Activated CD4-positive, alpha-beta memory T cell treated with anti-CD3 and anti-CD28 coated beads for 36 hours (primary cell): ENCODE measurements at places on chromosomes 11 and 22. TPM values are rescaled to one million over a fixed set of nuclear protein-coding genes. Genes with fewer than 3 reads are reported as not detected.

GRCh38 chr11:57269571-57270021 lies 32.5 kb upstream of the APLNR start:
- no peak for DNase-seq
- no peak overlapping the region for H3K27ac ChIP-seq
- no peaks in the 10 kb centered on the region for H3K36me3 ChIP-seq
- peaks cover 7% of the 10 kb centered on the region for H3K27me3 ChIP-seq

DNA sequence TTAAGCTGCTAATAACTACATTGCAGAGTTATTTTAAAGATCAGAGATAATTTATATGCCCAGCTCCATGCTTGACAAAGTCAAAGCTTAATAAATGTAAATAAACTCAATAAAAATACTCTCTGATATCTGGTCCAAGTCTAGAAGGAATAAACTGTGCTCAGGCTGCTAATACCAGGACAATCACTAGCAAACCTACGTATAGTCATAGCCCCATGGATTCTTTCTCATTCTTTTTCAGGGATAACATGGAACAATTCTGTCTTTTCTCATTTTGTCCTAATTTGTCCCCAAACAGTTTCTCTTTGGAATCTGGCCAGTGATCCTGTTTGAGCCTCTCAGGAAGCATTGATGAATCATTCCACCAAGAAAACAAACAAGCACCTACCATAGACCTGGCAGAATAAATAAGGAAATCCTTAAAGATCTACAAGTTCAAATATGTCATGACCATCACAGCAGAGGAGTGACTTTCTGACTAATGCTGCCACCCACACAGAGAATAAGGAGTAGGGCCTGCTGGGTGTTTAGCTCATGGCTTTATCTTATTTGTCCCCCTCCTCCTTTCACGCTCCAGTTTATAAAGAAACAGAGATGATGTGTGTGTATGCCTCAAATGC lies 14.1 kb upstream of the B3GNT6 start:
- H3K27ac ChIP-seq, result no peak overlapping the region
- no peak overlapping the region for H3K4me3 ChIP-seq
- peaks cover 9% of the 10 kb centered on the region for H3K4me1 ChIP-seq
- H3K36me3 ChIP-seq, result peaks cover 9% of the 10 kb centered on the region
- H3K27me3 ChIP-seq, result no peaks in the 10 kb centered on the region

DNA sequence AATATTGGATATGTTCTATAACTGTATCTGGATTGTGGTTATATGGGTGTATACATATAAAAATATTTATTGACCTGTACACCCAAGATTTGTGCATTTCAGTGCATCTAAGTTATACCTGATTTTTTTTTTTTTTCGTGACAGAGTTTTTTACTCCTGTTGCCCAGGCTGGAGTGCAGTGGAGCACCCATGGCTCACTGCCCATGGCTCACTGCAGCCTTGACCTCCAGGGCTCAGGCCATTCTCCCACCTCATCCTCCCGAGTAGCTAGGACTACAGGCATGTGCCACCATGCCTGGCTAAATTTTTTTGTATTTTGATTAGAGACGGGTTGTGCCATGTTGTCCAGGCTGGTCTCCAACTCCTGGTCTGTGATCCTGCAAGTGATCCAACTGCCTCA lies 24.3 kb downstream of the ATG13 start:
- H3K27ac ChIP-seq, result no peak overlapping the region
- H3K27me3 ChIP-seq, result no peaks in the 10 kb centered on the region
- H3K36me3 ChIP-seq, result peaks cover 20% of the 10 kb centered on the region
- no peak overlapping the region for H3K4me3 ChIP-seq
- DNase-seq, result no peak

- peaks cover 32% of the 10 kb centered on the region for H3K27me3 ChIP-seq
- H3K36me3 ChIP-seq, result no peaks in the 10 kb centered on the region
- H3K4me3 ChIP-seq, result no peak overlapping the region
- no peak for DNase-seq
- H3K27ac ChIP-seq, result no peak overlapping the region
Observed at GRCh38 chr22:26382782-26383181, 46.3 kb upstream of the ASPHD2 start.

GRCh38 chr11:109349276-109350080 lies 72.5 kb upstream of the C11orf87 start:
- H3K4me1 ChIP-seq, result no peaks in the 10 kb centered on the region
- H3K27ac ChIP-seq, result no peak overlapping the region
- H3K4me3 ChIP-seq, result no peak overlapping the region
- H3K27me3 ChIP-seq, result no peaks in the 10 kb centered on the region
- no peaks in the 10 kb centered on the region for H3K36me3 ChIP-seq

The CLDN5 gene
- 0.17 TPM for total RNA-seq

DNA sequence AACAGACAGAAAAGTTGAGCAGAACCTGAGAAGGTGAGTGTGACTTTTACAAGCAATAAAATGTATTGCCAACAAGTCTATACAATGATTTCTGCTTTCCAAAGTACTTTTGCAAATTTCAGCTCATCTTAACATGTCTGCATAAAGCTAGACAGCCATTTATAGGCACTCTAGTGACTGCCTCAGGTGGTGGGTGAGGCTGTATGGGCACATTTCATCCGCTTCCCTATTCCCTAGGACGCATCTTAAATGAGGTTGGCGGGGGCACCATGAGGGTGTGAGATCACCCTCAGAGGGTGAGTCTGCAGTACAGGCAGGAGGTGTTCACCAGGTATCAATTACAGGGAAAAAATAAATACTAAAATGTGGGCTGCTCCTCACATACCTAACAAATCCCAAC lies 110.1 kb downstream of the ETS1 start:
- DNase-seq, result no peak
- H3K4me3 ChIP-seq, result peak overlapping the region; percentile 66
- H3K36me3 ChIP-seq, result peaks cover 96% of the 10 kb centered on the region
- peak overlapping the region; percentile 99 for H3K27ac ChIP-seq
- H3K27me3 ChIP-seq, result no peaks in the 10 kb centered on the region

DNA sequence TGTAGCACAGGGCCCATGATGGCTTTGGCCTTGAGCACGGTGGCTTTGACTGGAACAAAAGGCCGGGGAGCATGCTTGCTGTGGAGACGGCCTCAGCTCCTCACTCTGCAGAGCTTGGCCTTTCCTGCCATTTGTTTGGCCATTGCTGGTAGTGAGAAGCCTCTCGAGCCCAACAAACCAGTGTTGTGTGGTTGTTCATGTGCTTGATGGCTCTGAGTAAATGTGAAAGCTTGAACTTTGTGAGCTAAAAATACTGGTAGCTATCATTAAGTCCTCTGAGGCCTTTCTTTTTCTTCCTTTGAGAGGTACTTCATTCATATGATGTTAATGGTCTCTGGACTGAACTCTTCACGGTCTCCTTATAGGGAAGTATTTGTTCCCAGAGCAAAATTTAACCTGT lies 39.6 kb downstream of the NAT10 start:
- H3K4me1 ChIP-seq, result no peaks in the 10 kb centered on the region
- no peak overlapping the region for H3K27ac ChIP-seq
- H3K4me3 ChIP-seq, result no peak overlapping the region
- DNase-seq, result no peak

GRCh38 chr11:101574886-101575285 lies 8.9 kb downstream of the TRPC6 start:
- no peaks in the 10 kb centered on the region for H3K36me3 ChIP-seq
- H3K27ac ChIP-seq, result no peak overlapping the region
- no peak for DNase-seq
- no peak overlapping the region for H3K4me3 ChIP-seq
- H3K4me1 ChIP-seq, result no peaks in the 10 kb centered on the region
- no peaks in the 10 kb centered on the region for H3K27me3 ChIP-seq

- no peak overlapping the region for H3K27ac ChIP-seq
- no peaks in the 10 kb centered on the region for H3K27me3 ChIP-seq
- H3K4me3 ChIP-seq, result no peak overlapping the region
- peaks cover 12% of the 10 kb centered on the region for H3K4me1 ChIP-seq
- peaks cover 16% of the 10 kb centered on the region for H3K36me3 ChIP-seq
- no peak for DNase-seq
Observed at GRCh38 chr22:30923168-30923900, 45.2 kb downstream of the MORC2 start.

- H3K4me1 ChIP-seq, result peaks cover 32% of the 10 kb centered on the region
- H3K36me3 ChIP-seq, result peaks cover 31% of the 10 kb centered on the region
- DNase-seq, result no peak
- no peak overlapping the region for H3K27ac ChIP-seq
- no peaks in the 10 kb centered on the region for H3K27me3 ChIP-seq
Observed at GRCh38 chr22:46824344-46824909, 62.0 kb downstream of the TBC1D22A start.

GRCh38 chr22:23833911-23834317 lies 4.9 kb downstream of the DERL3 start:
- no peak for DNase-seq
- H3K27ac ChIP-seq, result no peak overlapping the region
- no peak overlapping the region for H3K4me3 ChIP-seq
- H3K27me3 ChIP-seq, result no peaks in the 10 kb centered on the region
- peaks cover 14% of the 10 kb centered on the region for H3K4me1 ChIP-seq
- peaks cover 8% of the 10 kb centered on the region for H3K36me3 ChIP-seq

The NFAM1 gene
- 0.24 TPM for total RNA-seq

The GRAP2 gene
- 37.7 TPM for total RNA-seq

The SLC37A2 gene
- 0.93 TPM for total RNA-seq

The CCDC89 gene
- total RNA-seq, result not detected

GRCh38 chr11:88275636-88276035 lies 61.9 kb downstream of the CTSC start:
- no peak overlapping the region for H3K27ac ChIP-seq
- H3K4me1 ChIP-seq, result no peaks in the 10 kb centered on the region
- H3K4me3 ChIP-seq, result no peak overlapping the region
- H3K36me3 ChIP-seq, result peaks cover 4% of the 10 kb centered on the region

The RHBDD3 gene
- 21.1 TPM for total RNA-seq

GRCh38 chr11:4830909-4831308 lies 9.8 kb downstream of the OR51F2 start:
- DNase-seq, result no peak
- no peak overlapping the region for H3K4me3 ChIP-seq
- peaks cover 2% of the 10 kb centered on the region for H3K27me3 ChIP-seq
- H3K4me1 ChIP-seq, result no peaks in the 10 kb centered on the region

- no peak overlapping the region for H3K4me3 ChIP-seq
- H3K27ac ChIP-seq, result no peak overlapping the region
- peaks cover 14% of the 10 kb centered on the region for H3K27me3 ChIP-seq
- DNase-seq, result no peak
Observed at GRCh38 chr22:46500201-46500600, 37.2 kb downstream of the CELSR1 start.

GRCh38 chr11:43852057-43852636 lies 28.5 kb upstream of the ALKBH3 start:
- no peak overlapping the region for H3K4me3 ChIP-seq
- no peaks in the 10 kb centered on the region for H3K4me1 ChIP-seq
- peaks cover 2% of the 10 kb centered on the region for H3K36me3 ChIP-seq
- no peaks in the 10 kb centered on the region for H3K27me3 ChIP-seq
- H3K27ac ChIP-seq, result no peak overlapping the region

DNA sequence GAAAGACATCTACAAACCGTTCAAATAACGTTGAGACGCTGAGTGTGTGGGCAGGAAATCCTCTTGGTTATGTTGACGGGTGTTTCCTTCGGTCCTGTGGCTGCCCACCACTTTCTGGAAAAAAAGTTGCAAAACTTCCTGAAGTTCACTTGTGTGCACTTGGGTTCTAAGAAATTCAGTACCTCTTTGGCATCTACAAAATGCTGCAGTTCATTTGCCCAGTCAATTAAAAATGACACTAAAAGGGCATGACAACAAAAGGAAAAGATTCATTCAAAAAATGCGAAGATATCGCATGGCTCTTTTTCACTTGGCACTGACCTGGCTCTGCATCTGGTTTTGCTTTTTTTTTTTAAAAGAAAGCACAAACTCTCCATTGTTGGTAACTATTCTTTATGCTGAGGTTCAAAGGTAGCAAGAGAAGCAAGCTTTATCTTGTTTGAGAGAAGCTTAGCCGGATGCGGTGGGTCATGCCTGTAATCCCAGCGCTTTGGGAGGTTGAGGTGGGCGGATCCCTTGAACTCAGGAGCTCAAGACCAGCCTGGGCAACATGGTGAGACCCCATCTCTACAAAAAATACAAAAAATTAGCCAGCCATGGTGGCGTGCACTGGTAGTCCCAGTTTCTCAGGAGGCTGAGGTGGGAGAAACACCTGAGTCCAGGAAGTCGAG lies 10.6 kb upstream of the XBP1 start:
- H3K36me3 ChIP-seq, result peaks cover 34% of the 10 kb centered on the region
- H3K4me1 ChIP-seq, result peaks cover 65% of the 10 kb centered on the region
- H3K27me3 ChIP-seq, result no peaks in the 10 kb centered on the region
- H3K27ac ChIP-seq, result peak overlapping the region; percentile 84
- DNase-seq, result peak; percentile 60

- H3K4me1 ChIP-seq, result peaks cover 46% of the 10 kb centered on the region
- no peaks in the 10 kb centered on the region for H3K27me3 ChIP-seq
- H3K36me3 ChIP-seq, result peaks cover 12% of the 10 kb centered on the region
- peak overlapping the region; percentile 35 for H3K4me3 ChIP-seq
Observed at GRCh38 chr11:110293389-110293788, 3.0 kb downstream of the RDX start.

The SPTBN2 gene
- 1.5 TPM for total RNA-seq
